ENCODE measurements at places on chromosomes 7 and 10. TPM values are rescaled to one million over a fixed set of nuclear protein-coding genes. Genes with fewer than 3 reads are reported as not detected.

DNA sequence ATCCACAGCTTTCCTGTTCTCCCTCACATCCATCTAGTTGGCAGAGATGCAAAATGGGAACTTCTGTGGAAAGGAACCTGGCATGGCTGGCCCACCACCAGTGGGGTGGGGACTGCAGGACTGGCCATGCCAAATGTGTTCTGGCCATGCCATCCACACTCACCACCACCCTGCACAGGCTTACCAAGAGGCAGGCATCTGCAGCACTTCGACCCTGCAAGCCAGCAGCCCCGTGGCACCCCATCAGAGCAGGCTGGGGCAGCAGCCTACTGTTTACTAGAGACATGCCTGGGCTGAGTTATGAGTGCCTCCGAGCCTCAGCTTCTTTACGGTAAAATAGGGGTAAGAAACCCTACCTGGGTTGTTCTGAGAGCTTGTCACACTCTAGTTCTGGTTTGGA is 313.1 kb downstream of the PLXNA4 start:
- DNase-seq, result no peak

GRCh38 chr7:47370461-47371042 is 211.4 kb downstream of the TNS3 start:
- no peak for DNase-seq

Gene FAM25G
- polyA plus RNA-seq, result 1.1 TPM

Gene KEL
- polyA plus RNA-seq, result not detected

GRCh38 chr10:115857856-115858255 is 415.1 kb downstream of the GFRA1 start:
- no peak for DNase-seq

Gene PIP
- not detected for polyA plus RNA-seq

Gene CPVL
- 0.05 TPM for polyA plus RNA-seq

DNA sequence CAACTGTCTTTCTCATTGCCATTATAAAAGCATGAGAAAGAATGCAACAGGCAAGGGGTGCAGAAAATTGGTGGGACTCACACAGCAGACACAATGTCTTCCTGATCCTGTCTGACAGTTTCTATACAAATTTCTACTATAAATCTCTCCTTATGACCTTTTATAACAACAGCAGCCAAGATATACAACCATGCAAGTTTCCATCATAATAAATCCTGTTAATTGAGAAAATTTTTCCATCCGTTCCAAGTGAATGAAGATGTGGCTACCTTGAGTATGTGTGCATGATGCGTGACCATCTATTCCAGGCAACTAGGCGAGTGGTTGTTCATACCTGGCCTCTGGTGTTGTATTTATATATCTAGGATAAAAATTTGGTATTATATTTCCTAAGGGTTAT is 216.7 kb downstream of the BBS9 start:
- DNase-seq, result no peak

- no peak for DNase-seq
These were observed 960.0 kb downstream of the DNAJB9 start for GRCh38 chr7:109529712-109530111.

DNA sequence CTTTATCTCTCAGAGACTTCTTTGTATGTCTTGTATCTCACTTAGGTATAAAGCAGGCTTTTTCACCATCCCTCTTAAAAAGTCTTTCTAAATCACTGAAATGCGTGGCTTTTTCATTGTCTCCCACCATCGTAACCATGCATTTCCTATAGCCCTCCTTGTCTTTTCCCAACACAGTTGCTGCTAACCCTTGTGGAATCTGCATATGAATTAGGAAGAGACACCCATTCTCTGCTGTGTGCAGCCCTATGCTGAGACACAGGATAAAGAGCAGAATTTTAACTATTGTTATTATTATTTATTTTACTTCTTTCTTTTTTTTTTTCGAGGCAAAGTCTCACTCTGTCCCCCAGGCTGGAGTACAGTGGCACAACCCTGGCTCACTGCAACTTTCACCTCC is 804.3 kb upstream of the COBL start:
- DNase-seq, result no peak

Gene RRP12
- 37.0 TPM for polyA plus RNA-seq

DNA sequence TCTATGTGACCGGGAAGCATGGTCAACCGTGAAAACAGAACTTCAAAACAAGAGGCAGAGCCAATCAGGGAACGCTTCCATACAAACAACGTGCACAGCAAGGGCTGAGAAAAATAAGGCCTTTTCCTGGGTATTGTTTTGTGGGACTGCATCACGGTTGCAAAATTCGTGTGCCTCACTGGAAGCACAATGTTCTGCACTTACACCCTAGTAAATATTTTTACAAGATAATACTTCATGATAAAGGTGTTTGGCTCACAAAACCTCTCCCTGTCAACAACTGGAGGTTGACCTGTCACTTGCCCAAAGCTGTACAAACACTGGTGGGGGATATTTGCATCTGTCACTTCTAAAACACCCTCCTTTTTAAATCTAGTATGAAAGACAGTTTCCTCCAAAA is 37.0 kb downstream of the KLF6 start:
- DNase-seq, result no peak

Data from A549 (cell line).